Posterior cingulate gyrus (tissue), 11 donors: ENCODE measurements at places on chromosomes 7 and 10.

GRCh38 chr7:53119514-53119941, 84.1 kb downstream of the POM121L12 start:
- DNase-seq: no peak

DNA sequence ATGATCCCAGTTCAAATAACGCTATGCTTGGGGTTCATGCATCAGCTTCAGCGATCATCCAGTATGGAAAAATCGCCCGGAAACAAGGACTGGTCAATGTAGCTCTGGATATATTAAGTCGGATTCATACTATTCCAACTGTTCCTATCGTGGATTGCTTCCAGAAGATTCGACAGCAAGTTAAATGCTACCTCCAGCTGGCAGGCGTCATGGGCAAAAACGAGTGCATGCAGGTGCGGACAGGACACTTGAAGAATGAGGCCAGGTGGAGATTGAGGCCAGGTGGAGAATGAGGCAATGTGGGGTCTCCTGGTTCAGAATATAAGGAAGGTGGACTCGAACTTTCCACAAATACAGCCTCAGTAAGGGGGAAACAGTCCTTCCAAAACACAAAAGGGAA, 105.8 kb downstream of the TRRAP start:
- no peak for DNase-seq

- DNase-seq: no peak
These were observed 359.1 kb downstream of the CRPPA start for GRCh38 chr7:16062269-16062668.

- DNase-seq: peak; percentile 27
These were observed 225.2 kb downstream of the MAD1L1 start for GRCh38 chr7:2007551-2007950.

- no peak for DNase-seq
These were observed 14.9 kb upstream of the SLIT1 start for GRCh38 chr10:97200616-97201015.

GRCh38 chr7:73970801-73971229, 57.2 kb upstream of the ELN start:
- DNase-seq: no peak

DNA sequence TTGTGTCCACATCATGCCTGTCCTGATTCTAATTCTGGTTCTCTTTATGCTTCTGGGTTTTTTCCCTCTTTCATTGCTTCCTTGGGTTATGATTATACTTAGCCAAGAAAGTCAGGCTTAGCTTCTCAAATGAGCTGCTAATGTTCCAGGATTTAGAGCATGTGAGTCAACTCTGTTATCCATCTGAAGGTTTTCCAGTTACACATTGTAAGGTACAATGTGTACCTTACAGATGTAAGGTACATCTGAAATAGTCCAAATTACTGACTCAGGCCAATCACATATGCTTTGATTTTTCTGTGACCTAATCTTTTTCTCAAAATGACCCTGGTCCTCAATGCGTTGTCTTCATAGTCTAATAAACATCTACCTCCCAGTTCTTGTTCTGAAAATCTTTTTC, 13.3 kb upstream of the MIOS start:
- no peak for DNase-seq

DNA sequence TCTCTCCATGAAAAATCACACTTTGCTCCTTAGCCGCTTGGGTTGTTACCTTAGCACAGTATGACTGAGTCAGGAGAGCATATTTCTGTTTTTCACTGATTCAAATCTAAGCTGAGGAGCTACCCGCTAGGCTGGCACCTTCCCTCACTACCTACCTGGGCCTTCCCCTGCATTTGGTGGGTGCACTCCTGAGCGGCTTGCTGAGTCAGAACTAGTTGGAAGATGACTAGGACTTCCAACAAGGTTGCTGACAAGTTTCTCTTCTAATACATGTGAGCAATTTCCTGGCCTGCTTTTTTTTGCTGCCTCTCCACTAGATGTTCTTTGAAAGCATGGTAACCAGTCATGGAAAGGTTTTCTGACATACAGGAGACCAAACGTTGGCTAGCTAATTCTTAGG, 43.8 kb upstream of the SEC61G start:
- no peak for DNase-seq

DNA sequence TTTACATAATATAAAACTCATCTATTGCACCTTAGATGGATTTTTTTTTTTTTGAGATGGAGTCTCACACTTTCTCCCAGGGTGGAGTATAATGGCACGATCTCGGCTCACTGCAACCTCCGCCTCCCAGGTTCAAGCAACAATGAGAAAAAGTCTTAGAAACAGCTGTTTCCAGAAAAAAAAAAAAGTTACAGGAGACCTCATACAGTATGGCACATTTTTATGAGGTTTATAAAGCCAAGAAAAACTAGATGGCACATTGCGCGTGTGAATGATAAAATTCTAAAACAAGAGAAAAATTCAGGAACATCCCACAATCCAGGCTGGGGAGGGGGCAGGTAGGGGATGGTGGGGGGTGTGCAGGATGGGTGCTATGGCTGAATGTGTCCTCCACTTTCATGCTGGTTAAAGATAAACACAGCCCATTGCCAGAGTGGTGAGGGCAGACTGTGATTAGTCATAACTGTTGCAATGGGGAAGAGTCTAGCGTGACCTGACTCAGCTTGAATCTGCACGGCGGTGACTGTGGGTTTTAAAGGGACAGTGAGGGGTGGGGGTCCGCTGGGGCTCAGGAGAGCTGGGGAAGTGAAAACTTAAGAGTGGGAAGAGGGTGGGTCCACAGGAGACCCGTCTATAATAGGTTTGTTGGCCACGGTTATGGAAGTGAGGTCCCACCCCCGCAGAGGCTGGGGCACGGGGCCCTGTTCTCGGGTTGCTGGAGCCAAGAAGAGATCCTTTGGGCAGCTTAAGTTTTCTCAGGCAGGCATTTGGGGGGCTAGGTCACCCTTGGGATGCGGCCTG, 11.9 kb upstream of the LRRC27 start:
- no peak for DNase-seq

GRCh38 chr7:4774658-4775249, 669 bp upstream of the AP5Z1 start:
- DNase-seq: no peak
